Cardiac muscle cell (in vitro differentiated cells and primary cell): ENCODE measurements at places on chromosomes 6 and 20. TPM values are rescaled to one million over a fixed set of nuclear protein-coding genes. Genes with fewer than 3 reads are reported as not detected.

DNA sequence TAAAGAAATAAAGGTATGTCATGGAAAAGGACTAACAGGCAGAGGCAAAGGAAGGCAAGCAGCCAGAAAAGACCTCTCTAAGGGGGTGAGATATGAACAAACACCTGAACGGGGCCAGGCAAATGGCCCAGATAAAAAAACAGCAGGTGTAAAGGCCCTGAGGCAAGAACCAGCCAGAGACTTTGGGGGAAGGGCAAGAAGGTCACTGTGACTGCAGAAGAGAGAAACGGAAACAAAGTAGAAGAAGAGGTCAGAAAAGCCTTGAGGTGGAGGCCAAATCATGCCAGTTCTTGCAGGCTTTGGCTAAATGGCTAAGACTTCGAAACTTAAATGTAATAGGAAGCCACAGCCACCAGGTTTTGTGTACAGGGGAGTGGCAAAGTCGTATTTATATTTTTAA, 30.8 kb downstream of the KIF16B start:
- no peak for DNase-seq
- H3K4me1 ChIP-seq = no peaks in the 10 kb centered on the region

DNA sequence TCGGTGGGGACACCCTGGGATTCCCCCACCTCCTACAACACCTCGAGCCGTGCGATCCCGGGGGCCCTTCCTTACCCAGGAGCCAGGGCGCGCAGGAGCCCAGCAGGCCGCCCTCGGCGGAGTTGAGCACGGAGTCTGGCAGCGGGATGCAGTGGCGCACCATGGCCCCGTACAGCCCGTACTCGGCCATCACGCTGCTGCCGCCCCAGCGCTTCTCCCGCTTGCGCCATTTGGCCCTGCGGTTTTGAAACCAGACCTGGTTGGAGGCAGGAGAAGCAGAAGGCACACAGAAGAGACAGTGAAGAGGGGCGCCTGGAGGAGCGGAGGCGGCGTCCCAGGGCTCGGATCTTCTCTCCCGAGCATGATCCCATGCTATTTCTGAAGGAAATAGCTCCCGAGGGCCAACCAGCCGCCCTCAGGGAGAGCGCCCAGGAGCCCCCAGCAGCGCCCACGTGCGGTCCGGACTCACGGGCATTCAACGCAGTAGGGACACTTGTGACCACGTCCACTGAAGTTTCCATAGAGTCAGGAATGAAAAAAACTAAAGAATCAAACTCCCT, 4.3 kb downstream of the VSX1 start:
- H3K36me3 ChIP-seq = no peaks in the 10 kb centered on the region
- no peak overlapping the region for H3K4me3 ChIP-seq
- H3K27ac ChIP-seq = no peak overlapping the region
- no peaks in the 10 kb centered on the region for H3K4me1 ChIP-seq
- DNase-seq = no peak
- peaks cover 91% of the 10 kb centered on the region for H3K27me3 ChIP-seq

GRCh38 chr6:13375360-13375878, 47.1 kb upstream of the TBC1D7 start:
- no peak overlapping the region for H3K27ac ChIP-seq
- H3K36me3 ChIP-seq = no peaks in the 10 kb centered on the region
- DNase-seq = no peak
- peaks cover 34% of the 10 kb centered on the region for H3K4me1 ChIP-seq
- H3K4me3 ChIP-seq = no peak overlapping the region
- no peaks in the 10 kb centered on the region for H3K27me3 ChIP-seq

GRCh38 chr6:158900663-158901312, 81.6 kb upstream of the EZR start:
- no peak for DNase-seq
- no peak overlapping the region for H3K4me3 ChIP-seq
- H3K4me1 ChIP-seq = no peaks in the 10 kb centered on the region

DNA sequence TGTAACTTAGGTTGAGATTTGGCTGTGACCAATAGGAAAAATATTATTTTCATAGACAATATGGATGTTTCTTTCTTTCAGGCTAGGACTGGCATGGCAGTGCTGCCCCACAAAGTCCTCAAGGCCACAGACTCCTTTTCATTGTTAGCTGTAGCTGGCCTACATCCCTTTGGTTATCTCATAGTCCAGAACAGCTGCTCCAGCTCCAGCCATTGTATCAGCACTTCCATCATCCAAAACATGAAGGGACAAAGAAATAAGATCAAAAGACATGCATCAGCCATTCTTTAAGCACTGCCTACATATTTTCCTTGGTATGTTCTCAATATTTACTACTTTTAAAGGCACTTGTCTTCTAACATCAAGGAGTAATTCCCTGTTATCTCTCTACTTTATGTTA, 73.0 kb downstream of the ZDHHC14 start:
- H3K4me3 ChIP-seq = no peak overlapping the region
- no peaks in the 10 kb centered on the region for H3K36me3 ChIP-seq
- no peaks in the 10 kb centered on the region for H3K27me3 ChIP-seq
- H3K27ac ChIP-seq = no peak overlapping the region

- no peak overlapping the region for H3K4me3 ChIP-seq
- H3K27ac ChIP-seq = no peak overlapping the region
Measured at GRCh38 chr6:156977527-156978291, 200.5 kb downstream of the ARID1B start.

- peaks cover 5% of the 10 kb centered on the region for H3K4me1 ChIP-seq
- no peak overlapping the region for H3K27ac ChIP-seq
- no peak overlapping the region for H3K4me3 ChIP-seq
Measured at GRCh38 chr6:37242429-37243052, 15.0 kb upstream of the TBC1D22B start.

DNA sequence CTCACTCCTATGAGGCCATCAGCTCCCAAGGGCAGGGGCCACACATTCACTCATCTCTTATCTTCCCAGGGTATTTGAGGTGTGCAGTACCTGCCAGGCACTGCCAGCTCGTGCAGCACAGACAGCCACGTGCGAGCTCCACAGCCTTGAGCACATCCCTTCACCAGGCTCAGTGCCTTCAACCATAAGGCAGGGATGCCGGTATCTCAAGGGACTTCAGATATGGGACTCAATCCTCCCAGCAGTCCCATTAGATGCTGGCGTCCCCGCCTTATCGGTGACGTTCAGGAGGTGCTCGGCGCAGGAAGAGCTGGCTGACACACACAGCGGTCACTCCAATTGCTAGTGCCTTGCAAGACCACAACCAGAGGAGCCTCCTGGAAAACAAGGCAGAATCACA, 47.0 kb downstream of the EZR start:
- H3K36me3 ChIP-seq = peaks cover 74% of the 10 kb centered on the region
- H3K27me3 ChIP-seq = no peaks in the 10 kb centered on the region
- no peaks in the 10 kb centered on the region for H3K4me1 ChIP-seq
- DNase-seq = no peak

DNA sequence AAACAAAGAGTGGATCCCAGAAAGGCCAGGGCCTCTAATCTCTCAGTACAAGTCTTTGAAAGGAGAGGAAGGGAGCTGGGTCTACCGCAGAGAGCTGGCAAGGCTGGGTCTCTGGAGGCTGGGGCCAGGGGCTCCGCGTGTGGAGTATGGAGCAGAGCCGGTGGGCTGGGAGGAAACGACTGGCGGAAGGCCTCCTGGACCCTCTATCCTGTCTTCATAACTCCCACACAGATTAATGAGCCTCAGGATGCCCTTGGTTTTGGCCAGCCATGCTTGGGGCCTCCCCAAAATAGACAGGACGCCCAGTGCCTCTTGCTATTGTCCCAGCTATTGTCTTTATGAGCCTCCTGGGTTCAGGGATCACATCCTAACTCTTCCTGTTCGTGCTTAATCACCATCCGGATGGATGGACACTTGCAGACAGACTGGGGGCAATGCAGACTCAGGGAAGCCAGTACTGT, 306.4 kb downstream of the DHX35 start:
- no peaks in the 10 kb centered on the region for H3K27me3 ChIP-seq
- no peak overlapping the region for H3K27ac ChIP-seq
- DNase-seq = no peak
- no peaks in the 10 kb centered on the region for H3K4me1 ChIP-seq
- H3K36me3 ChIP-seq = no peaks in the 10 kb centered on the region
- no peak overlapping the region for H3K4me3 ChIP-seq

DNA sequence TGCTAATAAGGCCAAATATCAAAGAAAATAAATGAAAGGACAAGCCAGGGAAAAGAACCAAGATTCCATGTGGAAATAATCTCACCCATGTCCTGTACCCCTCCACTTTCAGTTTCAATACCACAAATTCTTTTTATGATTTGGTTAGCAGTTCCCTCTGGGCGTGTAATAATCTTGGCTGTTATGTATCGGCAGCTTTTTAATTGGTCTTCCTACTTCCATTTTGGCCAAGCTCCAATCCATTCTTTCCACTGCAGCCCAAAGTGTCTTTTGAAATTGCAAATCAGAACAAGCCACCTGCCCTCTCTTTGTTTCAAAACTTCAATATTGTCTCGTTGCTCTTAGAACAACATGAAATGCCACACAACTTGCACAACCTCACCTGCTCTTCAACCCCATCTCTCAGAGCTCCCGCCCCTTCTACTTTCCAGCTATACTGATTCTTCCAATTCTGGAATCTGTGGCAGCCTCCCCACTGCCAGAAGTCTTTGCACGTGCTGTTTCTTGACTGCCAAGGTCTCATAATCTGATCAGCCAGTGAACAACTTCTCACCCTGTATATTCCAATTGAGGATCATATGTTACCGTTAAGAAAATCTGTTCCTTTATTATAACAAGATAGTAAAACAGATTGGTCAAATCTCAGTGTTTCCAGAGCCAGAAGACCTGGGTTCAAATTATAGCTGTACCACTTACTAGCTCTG, 354.5 kb downstream of the CBLN4 start:
- no peaks in the 10 kb centered on the region for H3K27me3 ChIP-seq
- H3K4me1 ChIP-seq = no peaks in the 10 kb centered on the region
- H3K36me3 ChIP-seq = no peaks in the 10 kb centered on the region
- DNase-seq = no peak

Gene GOPC
- total RNA-seq = 30.5 and 51.4 TPM in 2 replicates

Gene HSPA1L
- total RNA-seq = 1.6 and 3.1 TPM in 2 replicates

Gene NHLRC1
- 2.0 and 3.1 TPM in 2 replicates for total RNA-seq

Gene AKIRIN2
- 48.3 and 82.6 TPM in 2 replicates for total RNA-seq

Gene NUP43
- total RNA-seq = 35.7 and 55.8 TPM in 2 replicates

Gene PRL
- not detected in 2 replicates for total RNA-seq

Gene C20orf202
- 0.14 and 0.83 TPM in 2 replicates for total RNA-seq

Gene TREM1
- not detected in 2 replicates for total RNA-seq
